GM18507 (cell line): ENCODE measurements at places on chromosomes 12 and 14.

DNA sequence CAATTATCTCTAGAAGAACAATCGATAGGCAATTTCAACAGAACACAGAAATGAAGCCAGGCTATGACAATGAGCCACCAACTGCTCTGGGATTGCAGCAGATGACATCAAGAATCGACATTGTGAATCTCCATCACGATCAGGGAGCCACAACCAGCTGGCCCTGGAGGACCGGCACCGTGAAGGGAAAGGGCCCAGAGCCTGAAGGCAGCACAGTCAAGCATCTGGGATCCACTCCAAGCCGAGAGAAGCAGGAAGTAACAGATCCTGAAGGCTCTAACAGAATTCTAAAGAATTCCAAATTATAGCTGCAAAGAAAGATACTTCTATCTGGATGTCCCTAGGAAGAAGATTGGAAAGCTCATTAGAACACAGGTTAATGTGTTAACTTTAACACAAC is 61.0 kb downstream of the LRRC74A start:
- no peak for DNase-seq

DNA sequence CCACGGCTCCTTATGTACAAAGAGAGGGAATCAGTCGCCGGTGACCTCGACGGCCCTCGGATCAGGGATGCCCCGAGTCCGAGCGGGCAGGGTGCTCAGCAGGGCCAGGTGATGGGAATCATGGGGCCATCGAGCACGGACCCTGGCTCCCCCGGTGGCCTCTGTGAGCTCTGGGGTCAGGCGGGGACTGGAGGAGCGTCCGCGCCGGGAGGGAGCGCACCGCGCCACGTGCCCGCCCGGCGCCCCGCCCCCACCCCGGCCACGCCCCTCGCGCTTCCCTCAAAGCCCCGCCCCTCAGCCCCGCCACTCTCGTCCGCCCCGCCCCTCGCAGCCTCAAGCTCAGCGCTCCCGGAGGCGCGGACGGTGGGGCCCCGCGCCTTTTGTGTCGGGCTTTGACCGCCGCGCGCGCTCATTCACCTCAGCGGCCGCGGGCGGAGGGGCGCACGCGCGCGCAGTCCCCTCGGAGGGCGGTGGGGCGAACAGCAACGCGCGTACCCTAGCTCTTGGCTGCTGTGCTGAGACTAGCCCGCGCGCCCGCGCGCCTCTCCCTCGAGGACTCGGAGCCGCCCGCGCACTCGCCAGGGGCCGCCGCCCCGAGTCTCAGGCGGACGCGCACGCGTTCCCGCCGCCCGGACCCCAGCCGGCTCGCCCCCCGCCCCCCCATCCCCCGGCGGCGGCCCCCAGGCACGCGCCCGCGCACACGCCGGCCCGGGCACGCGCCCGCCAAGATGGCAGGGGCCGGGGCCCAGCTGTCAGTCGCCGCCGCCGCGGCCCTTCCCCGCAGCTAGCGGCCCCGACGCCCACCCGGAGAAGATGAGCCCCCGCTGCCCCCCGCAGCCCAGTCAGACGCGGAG is 93.9 kb upstream of the EVL start:
- peak; percentile 73 for DNase-seq

DNA sequence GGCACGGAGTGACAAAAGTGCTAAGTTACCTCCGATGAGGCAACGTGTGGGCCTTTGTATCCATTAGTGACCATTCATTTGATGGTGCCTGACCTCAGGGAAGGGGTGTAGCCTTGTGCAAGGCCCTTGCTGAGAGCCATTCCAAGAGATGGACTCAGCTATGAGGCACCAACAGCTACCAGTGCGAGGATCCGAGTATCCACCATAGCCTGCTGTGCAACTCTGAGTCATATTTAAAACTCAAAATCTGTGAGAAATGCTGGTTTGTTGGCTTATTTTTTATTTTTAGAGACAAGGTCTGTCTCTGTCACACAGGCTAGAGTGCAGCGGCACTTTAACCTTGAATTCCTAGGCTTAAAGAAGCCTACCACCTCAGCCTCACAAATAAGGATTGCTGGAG is 25.1 kb upstream of the WNK1 start:
- no peak for DNase-seq

GRCh38 chr14:52014601-52015267 is 25.4 kb downstream of the RTRAF start:
- no peak for DNase-seq

GRCh38 chr14:64440494-64440893 is 24.8 kb upstream of the AKAP5 start:
- no peak for DNase-seq

DNA sequence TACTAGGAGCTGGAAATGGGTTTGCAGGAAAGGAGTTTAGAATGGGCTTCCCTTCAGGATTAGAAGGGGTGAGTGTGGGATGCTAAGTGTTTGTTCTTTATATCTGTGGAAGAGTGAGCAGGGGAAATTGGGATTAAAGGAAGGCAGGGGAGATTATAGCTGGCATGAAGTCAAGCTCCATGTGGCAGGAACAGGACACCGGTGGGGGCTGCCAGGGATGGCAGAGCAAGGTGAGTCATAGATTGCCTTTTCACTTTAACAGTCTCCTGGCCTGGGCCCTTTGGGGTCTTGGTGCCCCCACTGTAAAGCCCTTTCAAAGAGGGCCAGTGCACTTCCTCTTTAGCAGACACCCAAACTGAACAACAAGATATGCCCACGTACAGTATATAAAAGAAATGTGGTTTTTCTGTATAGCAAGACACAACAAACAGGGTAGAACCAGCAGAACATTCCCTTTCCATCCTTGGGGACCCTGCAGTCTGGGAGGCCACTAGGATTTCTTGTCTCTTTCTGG is 23.1 kb upstream of the FBXO21 start:
- DNase-seq, result no peak
